Activated CD4-positive, alpha-beta T cell treated with anti-CD3 and anti-CD28 coated beads for 36 hours (primary cell): ENCODE measurements at places on chromosomes 1 and 21.

GRCh38 chr1:197178998-197179397 is 32.5 kb upstream of the ASPM start:
- DNase-seq, result no peak

DNA sequence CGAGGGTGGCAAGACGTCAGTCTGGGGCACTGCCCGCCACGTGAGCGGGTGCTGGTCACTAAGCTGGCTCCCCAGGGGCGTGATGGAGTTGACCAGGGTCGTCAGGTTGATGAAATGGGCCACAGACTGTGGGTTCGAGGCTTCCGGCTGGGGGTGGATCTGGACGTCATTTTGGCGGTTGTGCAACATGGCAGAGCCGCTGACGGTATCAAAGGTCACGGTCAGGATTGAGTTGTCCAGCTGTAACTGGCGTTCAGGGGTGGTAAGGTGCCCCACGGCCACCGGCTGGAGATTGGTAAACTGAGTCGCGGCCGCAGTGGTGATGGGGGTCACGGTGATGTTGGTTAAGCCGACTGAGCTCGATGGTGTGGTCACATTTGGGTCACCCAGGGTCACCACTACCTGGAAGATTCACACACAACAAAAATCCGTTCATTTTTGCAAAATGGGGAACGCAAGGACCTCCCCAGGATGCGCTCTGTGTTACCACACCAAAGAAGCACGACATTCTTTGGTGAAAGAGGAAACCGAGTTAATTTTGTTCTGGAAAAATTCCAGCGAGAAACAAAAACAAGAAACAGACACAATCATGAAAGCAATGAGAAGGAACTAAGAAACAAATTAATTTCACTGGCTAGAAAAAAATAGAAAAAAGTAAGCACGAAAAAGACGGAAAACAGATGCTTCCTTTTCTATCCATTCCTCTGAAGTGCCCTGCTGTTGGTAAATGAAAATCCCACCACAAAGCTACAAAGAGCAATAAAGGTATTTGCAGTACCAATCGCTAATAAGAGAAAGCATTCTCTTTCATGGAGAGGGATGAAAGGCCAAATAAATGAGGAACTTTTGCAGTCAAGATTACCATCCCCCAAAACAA is 34.7 kb upstream of the RIPK4 start:
- no peak for DNase-seq

DNA sequence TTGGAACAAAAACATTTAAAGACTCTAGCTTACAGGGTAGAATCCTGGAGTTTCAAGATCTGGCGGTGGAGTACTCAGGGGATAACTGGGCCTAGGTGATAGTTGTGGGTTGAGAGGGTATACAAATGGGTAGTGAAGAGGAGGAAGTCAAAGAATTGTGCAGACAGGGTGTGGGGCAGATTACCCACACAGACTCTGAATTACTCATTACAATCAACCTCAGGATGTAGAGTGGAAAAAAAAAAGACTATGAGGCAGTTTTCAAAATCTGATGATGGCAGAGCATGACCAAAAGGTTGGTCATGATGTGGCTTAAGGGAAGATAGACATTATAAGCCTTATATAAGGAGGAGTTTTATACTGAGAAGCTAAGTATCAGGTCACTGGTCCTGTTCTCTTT is 44.1 kb upstream of the GLIS1 start:
- peak; percentile 25 for DNase-seq

- peak; percentile 90 for DNase-seq
Observed at GRCh38 chr1:225467193-225468020, 39.6 kb upstream of the LBR start.

DNA sequence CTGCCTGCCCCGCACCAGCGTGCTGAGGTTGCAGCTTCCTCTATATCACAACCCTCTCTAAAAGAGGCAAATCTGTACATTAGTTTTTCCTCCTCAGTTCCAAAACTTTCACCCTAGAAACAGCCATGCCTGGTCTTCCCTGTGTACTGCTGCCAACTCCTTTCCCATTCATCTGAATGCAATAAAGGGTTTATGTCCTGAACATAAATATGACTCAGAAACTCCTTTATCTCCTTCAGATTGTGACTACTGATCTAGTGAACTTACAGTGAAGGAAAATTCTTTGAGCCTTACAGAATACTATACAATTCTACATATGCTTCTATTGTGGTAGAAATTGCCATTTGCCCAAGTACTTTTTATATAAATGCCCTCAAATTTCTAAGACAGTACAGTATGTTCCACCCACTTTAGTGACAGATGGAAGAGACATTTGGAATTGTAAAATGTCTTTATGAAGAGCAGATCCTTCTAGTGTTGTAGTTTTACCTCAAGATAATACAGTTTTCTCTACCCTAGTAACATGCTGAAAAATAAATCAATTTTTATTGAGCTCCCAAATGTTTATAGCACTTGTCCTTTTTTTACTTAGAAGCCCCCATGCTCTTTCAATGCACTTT is 345.1 kb upstream of the SNX7 start:
- DNase-seq, result no peak

GRCh38 chr1:91847851-91848250 is 38.1 kb downstream of the TGFBR3 start:
- no peak for DNase-seq

DNA sequence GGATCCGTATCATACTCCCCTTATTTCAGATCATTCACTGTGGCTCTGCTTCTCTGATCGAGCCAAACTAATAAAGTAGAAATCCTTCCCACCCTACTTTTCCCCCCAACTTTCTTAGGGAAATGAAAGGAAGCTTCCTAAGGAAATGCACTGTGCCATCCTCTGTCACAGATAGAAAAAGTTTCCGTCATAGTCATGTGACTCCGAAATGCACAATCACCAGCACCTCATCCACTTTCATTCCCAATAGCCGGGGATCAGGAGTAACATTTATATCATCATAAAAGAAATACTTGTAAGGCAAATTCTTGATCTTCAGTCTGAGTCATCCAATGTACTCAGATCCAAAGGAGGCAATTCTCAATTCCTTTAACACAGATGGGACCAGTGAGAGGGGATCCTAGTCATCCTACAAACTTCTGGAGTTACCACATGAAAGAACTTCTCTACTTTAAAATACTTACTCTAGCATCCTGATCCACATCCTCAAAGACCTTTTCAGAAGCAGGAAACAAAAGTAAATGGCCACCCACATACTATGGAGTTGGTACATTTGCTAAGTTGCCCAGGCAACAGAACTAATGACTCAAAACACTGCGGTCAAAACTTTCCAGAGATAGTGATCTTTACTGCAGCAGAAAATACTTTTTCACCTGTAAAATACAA is 97.8 kb upstream of the ZC3H11B start:
- no peak for DNase-seq

DNA sequence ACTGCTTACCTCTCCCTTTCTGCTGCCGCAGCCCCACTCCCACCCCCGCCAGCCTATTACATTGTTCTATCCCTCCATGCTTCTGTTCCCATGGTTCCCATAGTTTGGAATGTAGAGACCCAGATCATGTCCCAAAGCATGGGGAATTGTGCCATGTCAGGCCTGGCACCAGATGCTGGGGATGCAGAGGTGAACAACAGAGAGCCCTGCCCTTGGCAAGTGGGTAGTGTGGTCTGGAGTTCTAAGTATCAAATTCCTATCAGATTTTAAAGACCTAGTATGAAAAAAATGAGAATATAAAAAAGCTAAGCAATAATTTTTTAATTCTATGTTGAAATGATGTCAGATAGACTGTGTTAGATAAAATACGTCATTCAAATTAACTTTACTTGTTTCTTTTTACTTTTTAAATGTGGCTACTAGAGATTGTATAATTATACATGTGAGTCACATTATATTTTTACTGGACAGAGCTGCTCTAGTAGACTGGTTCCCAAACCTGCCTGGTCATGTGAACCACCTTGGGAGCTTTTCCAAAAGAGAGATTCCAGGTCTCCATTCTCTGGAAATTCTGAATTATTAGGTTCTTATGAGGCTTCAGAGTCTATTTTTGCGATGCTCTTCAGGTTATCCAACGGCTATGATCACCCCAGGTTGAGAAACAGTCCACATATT is 113.0 kb upstream of the DAB1 start:
- DNase-seq, result no peak

- no peak for DNase-seq
Observed at GRCh38 chr1:177138347-177138746, 26.2 kb downstream of the ASTN1 start.

DNA sequence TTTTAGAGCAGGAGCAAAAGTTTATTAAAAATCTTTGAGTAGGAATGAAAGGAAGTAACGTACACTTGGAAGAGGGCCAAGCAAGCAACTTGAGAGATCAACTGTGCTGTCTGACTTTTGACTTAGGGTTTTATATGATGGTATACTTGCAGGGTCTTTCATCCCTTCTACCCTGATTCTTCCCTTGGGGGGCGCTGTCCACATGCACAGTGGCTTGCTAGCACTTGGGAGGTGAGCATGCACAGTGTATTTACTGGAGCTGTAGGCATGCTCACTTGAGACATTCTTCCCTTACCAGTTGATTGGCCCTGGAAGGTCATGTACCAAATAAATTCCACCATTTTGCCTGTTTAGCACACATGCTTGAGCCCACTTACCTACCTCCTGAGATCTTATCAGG is 1001.3 kb upstream of the ADGRL2 start:
- DNase-seq, result no peak

DNA sequence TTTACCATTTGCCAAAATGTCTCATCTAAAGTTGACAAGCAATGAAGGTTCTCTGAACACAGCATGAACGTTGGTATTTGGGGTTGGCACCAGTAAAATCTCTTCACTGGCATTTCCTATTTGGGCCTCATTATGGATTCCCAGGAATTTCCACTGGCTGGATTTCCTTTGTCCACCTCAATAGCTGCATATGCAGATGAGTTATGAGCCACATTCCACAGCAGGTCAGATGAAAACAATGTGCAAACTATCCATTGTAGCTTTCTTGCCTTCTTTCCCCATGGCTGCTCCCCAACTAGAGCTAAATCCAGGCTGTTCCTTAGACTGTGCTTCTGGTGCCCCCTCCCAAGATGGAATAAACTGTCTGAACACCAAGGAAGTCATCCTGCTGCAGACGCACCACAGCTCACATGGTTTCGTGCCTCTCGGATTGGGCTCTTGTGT is 168.1 kb upstream of the FGGY start:
- DNase-seq, result no peak
